ENCODE measurements at places on chromosomes 2 and 18. TPM values are rescaled to one million over a fixed set of nuclear protein-coding genes. Genes with fewer than 3 reads are reported as not detected.
A peak's percentile ranks its signal among the peaks of the same experiment; 100 is the strongest.

DNA sequence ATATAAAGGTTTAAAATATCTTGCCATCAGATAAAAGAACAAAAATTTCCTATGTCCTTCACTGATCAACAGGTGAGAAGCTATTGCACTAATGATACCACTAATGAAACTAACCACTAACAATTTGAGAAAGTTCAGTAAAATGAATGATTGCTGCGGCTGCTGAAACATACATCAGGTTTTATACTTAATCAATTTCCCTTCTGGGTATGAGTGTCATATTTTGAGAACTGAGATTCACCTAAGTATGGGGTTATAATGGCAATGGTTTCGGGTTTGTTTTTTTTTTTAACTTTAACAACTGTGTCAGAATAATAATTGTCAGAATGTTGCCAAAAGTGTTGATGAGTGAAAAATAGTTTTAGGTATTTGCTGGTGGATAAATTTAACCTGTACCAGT, 151.3 kb upstream of the SLC39A10 start:
- H3K36me3 ChIP-seq = no peaks in the 10 kb centered on the region
- H3K4me1 ChIP-seq = no peaks in the 10 kb centered on the region
- no peak for DNase-seq
- H3K27ac ChIP-seq = no peak overlapping the region
- no peak overlapping the region for H3K4me3 ChIP-seq
- no peaks in the 10 kb centered on the region for H3K27me3 ChIP-seq

DNA sequence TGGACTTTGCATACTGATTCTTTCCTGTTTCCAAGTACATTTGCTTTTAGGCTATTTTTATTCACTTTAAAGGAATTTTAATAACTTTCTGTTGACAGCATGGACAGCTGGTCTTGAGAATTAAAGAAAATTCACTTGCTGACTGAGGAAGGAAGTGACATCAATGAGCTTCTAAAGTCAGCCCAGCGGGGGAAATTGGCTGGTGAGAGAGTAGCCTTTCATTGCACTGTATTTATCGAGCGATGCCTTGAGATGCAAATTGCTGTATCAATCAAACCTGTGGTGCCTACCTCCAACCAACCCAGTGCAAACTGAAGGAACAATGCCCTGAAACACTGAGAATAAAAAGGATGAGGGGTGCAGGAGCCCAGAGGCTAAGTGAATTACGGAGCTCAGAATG, 91.4 kb upstream of the AQP4 start:
- no peaks in the 10 kb centered on the region for H3K36me3 ChIP-seq
- no peaks in the 10 kb centered on the region for H3K27me3 ChIP-seq
- no peak overlapping the region for H3K27ac ChIP-seq
- no peak for DNase-seq
- no peak overlapping the region for H3K4me3 ChIP-seq

- H3K36me3 ChIP-seq = no peaks in the 10 kb centered on the region
- DNase-seq = no peak
- H3K4me3 ChIP-seq = no peak overlapping the region
- H3K4me1 ChIP-seq = peaks cover 5% of the 10 kb centered on the region
- H3K27ac ChIP-seq = no peak overlapping the region
Observed at GRCh38 chr18:80252136-80252535, 4.8 kb upstream of the PARD6G start.

DNA sequence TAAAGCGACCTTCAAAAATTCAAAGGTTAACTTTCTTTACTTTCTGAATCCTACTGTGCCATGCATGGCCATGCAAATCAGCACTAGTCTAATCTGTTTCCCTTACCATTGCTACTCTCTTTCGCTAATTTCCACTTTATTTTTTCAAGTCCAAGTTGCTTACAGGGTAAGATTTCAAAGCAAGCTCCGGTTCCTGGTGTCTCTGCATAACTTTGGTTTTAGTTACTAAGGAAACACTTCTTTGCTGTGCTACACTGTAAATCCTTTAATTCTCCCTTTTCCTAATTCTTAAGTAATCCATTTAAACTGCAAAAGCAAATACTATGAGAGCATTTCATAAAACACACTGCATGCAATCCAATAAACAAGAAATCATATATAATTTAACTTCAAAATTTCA, 383.5 kb upstream of the LYPD1 start:
- peaks cover 10% of the 10 kb centered on the region for H3K4me1 ChIP-seq
- no peak overlapping the region for H3K27ac ChIP-seq
- H3K36me3 ChIP-seq = no peaks in the 10 kb centered on the region

DNA sequence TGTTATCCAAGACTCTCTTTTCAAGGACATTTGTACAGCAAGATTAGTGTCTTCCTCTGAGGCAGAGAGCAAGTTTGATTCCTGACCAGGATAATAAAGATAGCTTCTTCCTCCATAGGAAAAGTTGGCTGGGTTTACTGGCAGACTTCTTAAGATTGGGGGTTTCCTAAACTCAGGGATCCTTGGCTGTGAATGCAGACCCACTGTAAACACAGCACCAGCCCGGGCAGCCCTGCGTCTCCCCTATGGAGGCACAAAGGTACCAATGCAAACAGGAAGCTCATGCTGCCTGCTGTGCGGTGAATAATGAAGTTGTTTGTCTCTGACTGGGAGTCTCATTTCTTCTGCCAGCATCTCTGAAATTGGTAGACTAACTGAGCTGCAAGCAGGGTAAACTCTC, 96.2 kb upstream of the ARHGAP28 start:
- H3K36me3 ChIP-seq = no peaks in the 10 kb centered on the region
- H3K4me1 ChIP-seq = no peaks in the 10 kb centered on the region
- H3K27ac ChIP-seq = no peak overlapping the region
- no peak overlapping the region for H3K4me3 ChIP-seq
- no peaks in the 10 kb centered on the region for H3K27me3 ChIP-seq

Gene UGT1A3
- not detected for total RNA-seq

Gene MLPH
- 7.9 TPM for total RNA-seq

Gene CNRIP1
- 28.2 TPM for total RNA-seq

DNA sequence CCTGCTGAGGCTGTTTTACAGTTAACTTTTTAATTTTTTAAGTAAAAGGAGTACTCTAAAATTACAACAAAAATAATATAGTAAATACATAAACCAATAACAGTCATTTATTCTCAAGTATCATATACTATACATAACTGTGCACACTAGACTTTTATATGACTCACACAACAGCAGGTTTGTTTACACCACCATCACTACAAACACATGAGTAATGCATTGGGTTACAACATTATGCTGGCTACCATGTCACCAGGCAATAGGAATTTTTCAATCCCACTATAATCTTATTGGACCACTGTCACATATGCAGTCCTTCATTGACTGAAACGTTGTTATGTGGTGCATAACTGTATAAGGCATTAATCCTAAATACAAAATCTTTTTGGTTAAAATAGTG, 42.5 kb downstream of the RASGRP3 start:
- no peaks in the 10 kb centered on the region for H3K27me3 ChIP-seq
- no peak overlapping the region for H3K27ac ChIP-seq
- H3K36me3 ChIP-seq = no peaks in the 10 kb centered on the region
- peak; percentile 37 for DNase-seq

- no peaks in the 10 kb centered on the region for H3K36me3 ChIP-seq
- H3K27ac ChIP-seq = no peak overlapping the region
- no peak for DNase-seq
- no peaks in the 10 kb centered on the region for H3K4me1 ChIP-seq
- no peak overlapping the region for H3K4me3 ChIP-seq
Observed at GRCh38 chr2:167336213-167336612, 447.9 kb downstream of the XIRP2 start.

GRCh38 chr2:40249577-40249976, 202.3 kb downstream of the SLC8A1 start:
- no peaks in the 10 kb centered on the region for H3K27me3 ChIP-seq
- H3K27ac ChIP-seq = no peak overlapping the region
- no peaks in the 10 kb centered on the region for H3K36me3 ChIP-seq
- DNase-seq = no peak
- no peak overlapping the region for H3K4me3 ChIP-seq

GRCh38 chr2:231642631-231643494, 50.2 kb downstream of the TEX44 start:
- peaks cover 71% of the 10 kb centered on the region for H3K4me1 ChIP-seq
- H3K4me3 ChIP-seq = peak overlapping the region; percentile 28
- no peaks in the 10 kb centered on the region for H3K27me3 ChIP-seq
- H3K27ac ChIP-seq = peak overlapping the region; percentile 96
- peak; percentile 95 for DNase-seq

Gene SLC16A14
- total RNA-seq = 2.0 TPM

GRCh38 chr2:225130093-225130492, 87.8 kb upstream of the DOCK10 start:
- H3K36me3 ChIP-seq = no peaks in the 10 kb centered on the region
- H3K4me1 ChIP-seq = no peaks in the 10 kb centered on the region
- DNase-seq = no peak
- no peak overlapping the region for H3K27ac ChIP-seq

Gene RAB6C
- total RNA-seq = not detected

GRCh38 chr2:44965684-44966083, 24.2 kb downstream of the SIX3 start:
- H3K36me3 ChIP-seq = no peaks in the 10 kb centered on the region
- H3K27me3 ChIP-seq = peaks cover 38% of the 10 kb centered on the region
- H3K4me3 ChIP-seq = no peak overlapping the region
- DNase-seq = no peak
- H3K27ac ChIP-seq = no peak overlapping the region
- peaks cover 10% of the 10 kb centered on the region for H3K4me1 ChIP-seq

- no peak for DNase-seq
- no peaks in the 10 kb centered on the region for H3K27me3 ChIP-seq
- peaks cover 4% of the 10 kb centered on the region for H3K36me3 ChIP-seq
Observed at GRCh38 chr2:238456970-238457926, 30.5 kb downstream of the ASB1 start.

DNA sequence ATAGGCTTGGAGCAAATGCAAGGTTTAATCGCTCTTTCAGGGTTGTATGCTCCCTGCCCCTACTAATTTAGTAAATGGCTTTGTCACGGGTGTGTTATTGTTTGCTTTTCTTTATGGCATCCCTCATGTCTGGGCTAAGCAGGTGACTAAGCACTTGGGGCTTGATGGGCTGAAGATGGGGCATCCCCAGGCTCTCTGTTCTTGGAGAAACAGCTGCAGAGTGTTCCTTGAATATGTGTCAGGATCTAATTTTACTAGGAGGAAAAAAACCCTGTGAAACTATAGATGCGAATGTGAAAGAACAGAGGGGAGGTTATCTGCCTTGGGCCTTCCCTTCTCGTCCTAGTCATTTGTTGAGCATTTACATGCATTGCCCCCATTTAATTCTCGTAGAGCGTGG, 94.7 kb upstream of the TAF1B start:
- H3K27me3 ChIP-seq = no peaks in the 10 kb centered on the region
- no peak for DNase-seq
- no peaks in the 10 kb centered on the region for H3K36me3 ChIP-seq
- no peak overlapping the region for H3K27ac ChIP-seq
- peaks cover 19% of the 10 kb centered on the region for H3K4me1 ChIP-seq

Gene SCTR
- not detected for total RNA-seq
